ENCODE measurements at places on chromosomes 6 and 20. TPM values are rescaled to one million over a fixed set of nuclear protein-coding genes. Genes with fewer than 3 reads are reported as not detected.
A peak's percentile ranks its signal among the peaks of the same experiment; 100 is the strongest.

DNA sequence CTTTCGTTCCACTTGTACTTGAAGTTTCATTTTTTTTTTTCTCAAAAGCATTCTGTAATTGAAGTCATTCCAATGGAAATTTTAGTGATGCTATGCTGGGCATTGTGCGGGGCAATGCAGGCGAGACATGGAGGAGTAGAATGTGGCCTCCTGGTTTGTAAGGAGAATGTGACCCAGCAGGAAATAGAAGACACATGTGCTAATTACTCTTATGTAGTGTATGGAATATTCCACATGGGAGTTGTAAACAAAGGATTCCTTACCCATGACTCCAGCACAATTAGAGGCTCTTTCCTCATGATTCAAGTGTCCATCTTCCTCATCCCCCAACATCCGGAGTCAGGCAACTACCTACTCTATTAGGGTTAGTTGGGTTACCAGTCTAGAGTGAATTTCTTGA lies 14.9 kb upstream of the RFPL4B start:
- H3K27me3 ChIP-seq = peaks cover 41% of the 10 kb centered on the region
- H3K4me3 ChIP-seq = no peak overlapping the region
- no peak for DNase-seq
- no peak overlapping the region for H3K27ac ChIP-seq
- peaks cover 3% of the 10 kb centered on the region for H3K36me3 ChIP-seq

DNA sequence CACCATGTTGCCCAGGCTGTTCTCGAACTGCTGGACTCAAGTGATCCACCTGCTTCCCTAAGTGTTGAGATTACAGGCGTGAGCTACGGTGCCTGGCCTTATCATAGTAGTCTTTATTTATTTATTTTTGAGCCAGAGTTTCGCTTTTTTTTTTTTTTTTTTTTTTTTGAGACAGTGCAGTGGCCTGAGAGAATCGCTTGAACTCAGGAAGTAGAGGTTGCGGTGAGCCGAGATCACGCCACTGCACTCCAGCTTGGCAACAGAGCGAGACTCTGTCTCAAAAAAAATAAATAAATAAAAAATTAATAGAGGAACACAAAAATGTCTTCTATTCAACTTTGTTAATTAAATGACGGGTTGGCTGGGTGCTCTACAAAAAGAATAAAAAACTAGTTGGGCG lies 12.9 kb downstream of the MAPRE1 start:
- peaks cover 35% of the 10 kb centered on the region for H3K4me1 ChIP-seq
- no peaks in the 10 kb centered on the region for H3K27me3 ChIP-seq
- peak overlapping the region; percentile 69 for H3K4me3 ChIP-seq
- H3K27ac ChIP-seq = peak overlapping the region; percentile 43

DNA sequence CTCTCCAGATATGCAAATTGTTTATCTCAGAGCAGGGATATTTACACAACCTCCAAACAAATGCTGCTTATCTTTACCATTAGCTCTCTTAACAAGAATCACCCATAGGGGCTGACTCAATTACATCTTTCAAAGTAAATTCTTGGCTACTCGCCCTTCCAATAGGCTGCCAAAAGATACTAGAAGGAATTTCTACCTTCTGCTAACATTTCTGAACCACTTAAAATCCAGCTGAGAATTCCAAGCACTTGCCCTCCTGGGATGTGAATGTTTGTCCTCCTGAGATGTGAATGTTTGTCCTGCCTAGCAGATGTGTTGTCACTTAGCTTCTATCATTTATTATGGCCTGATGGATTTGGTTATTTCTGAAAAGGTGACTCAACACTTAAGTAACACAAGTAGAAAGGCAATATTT lies 388.0 kb downstream of the GJA1 start:
- H3K36me3 ChIP-seq = no peaks in the 10 kb centered on the region
- no peak overlapping the region for H3K4me3 ChIP-seq
- H3K27ac ChIP-seq = no peak overlapping the region
- H3K4me1 ChIP-seq = no peaks in the 10 kb centered on the region

DNA sequence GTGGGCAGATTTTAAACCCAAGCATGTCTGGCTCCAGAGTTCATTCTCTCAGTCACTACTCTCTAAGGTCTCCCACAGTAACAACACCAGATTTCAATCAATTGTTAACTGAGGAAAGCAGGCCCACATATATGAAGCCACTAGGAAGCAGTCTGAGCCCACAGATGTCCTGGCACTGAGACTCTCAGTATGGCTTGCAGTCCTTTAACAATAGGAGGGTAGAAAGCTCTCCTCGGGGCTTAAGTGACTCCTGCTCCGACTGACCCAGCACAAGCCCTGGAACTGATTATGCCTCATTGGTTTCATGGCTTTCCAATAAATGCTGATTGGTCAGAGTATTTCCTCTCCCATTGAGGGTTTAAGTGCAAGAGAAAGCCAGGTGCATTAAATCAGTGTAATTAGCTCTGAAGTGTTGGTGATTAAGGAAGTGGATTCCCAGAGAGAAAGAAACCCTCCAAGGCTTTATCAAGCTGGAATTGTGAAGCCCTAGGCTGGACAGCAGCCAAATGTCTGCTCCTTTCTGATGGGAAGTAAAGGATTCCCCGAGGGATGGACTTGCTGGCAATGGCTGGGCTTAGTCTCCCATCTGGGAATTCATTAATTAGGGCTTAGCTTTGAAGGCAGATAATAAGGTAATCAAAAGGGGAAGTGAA lies 76.6 kb upstream of the PROKR2 start:
- no peak for DNase-seq
- H3K27me3 ChIP-seq = peaks cover 38% of the 10 kb centered on the region

Gene SLC26A8
- total RNA-seq = 0.37 TPM

Gene HEY2
- total RNA-seq = 0.23 TPM

DNA sequence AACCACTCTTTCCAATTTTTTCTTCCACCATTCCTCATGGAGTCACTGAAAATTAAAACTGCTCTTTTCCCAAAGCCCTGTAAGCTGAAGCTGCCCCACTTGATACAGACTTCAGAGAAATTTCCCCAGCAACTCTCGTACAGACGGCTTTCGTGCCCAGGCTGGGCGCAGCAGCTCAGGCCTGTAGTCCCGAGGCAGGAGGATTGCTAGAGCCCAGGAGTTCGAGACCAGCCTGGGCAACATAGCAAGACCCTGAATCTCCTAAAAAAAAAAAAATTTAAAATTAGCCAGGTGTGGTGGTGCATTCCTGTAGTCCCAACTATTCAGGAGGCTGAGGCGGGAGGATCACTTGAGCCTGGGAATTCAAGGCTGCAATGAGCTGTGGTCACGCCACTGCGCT lies 6.6 kb downstream of the PPDPF start:
- DNase-seq = no peak
- H3K4me1 ChIP-seq = peaks cover 11% of the 10 kb centered on the region
- H3K27me3 ChIP-seq = no peaks in the 10 kb centered on the region
- no peak overlapping the region for H3K27ac ChIP-seq
- no peak overlapping the region for H3K4me3 ChIP-seq
- no peaks in the 10 kb centered on the region for H3K36me3 ChIP-seq

GRCh38 chr6:91926827-91927226 lies 1340.0 kb upstream of the MAP3K7 start:
- no peaks in the 10 kb centered on the region for H3K27me3 ChIP-seq
- no peaks in the 10 kb centered on the region for H3K4me1 ChIP-seq
- H3K36me3 ChIP-seq = no peaks in the 10 kb centered on the region
- H3K27ac ChIP-seq = no peak overlapping the region
- DNase-seq = no peak

DNA sequence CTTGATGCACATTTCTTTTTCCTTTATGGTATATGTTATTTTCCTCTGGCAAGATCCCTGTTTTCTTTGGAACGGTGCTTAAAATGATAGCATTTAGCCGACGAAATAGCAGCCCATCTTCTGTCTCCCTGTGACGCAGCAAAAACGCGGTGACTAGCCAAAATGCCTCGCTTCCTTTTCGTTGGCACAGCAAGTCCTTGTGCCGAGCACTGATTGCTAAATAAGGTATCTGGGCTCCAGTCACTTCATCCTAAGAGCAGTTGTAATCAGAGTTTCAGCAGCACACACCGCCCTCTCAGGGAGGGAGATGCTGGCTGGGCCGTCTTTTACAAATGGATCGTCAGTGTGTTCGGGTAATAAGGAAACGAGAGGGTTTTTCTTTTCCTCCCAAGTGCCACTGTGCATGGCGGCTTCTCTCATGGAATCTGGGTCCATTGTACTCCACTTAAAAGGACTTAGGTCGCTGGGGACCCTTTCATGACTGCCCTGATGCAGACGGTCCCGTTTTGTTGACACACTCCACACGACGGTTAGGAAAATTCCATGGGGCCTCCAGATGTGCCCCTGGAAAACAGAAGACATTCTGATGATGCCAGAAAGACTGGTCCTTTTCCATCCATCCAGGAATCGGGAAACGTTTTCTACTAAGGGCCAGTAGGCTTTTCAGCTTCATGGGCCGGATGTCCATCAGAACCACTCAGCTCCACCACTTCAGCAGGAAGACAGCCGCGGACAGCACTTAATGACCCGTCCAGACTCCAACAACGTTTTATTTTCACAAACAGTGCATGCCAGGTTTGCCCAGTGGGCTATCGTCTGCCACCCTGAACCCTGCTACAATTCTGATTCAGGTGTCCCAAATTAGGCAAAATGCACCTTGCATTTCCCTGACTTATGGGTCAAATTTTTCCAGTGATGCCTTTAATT lies 185.5 kb downstream of the CDH4 start:
- DNase-seq = no peak
- no peaks in the 10 kb centered on the region for H3K4me1 ChIP-seq
- peaks cover 24% of the 10 kb centered on the region for H3K27me3 ChIP-seq
- H3K27ac ChIP-seq = no peak overlapping the region

GRCh38 chr20:19478320-19478895 lies 266.0 kb downstream of the SLC24A3 start:
- H3K27me3 ChIP-seq = no peaks in the 10 kb centered on the region
- H3K4me1 ChIP-seq = no peaks in the 10 kb centered on the region
- no peaks in the 10 kb centered on the region for H3K36me3 ChIP-seq
- H3K27ac ChIP-seq = no peak overlapping the region

DNA sequence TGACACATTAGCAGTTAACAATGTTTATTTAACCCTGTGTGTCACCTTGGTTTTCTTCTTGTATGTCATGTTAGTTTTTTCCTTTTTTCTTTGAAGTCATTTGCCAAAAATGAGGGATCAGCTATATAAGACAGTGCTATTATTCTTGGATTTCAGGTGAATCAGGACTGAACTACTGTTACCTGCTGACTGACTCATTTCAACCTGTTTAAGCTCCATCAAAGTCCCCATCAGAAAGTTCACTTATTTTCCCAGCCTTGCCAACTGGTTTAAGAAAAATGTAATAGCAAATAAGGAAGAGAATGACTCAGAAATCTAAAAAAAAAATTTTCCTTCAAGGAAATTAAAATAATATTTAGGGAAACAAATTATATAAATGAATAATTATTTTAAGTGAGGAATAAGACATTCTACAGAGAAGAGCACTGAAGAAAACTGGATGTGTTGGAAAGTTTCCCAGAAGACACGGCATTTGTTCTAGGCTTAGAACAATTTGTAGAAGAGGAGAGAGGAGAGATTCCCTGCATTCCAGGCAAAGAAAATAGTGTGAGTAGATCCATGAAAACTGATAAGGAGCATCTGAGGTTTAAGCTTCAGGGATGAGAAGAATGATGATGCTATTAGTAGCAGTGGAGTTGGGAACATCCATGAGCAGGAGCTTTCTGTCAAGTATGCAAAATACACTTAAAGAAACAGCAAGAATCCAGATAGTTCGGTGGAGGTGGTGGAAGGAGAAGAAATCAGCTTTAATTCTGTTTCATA lies 84.9 kb upstream of the SIM1 start:
- no peak overlapping the region for H3K4me3 ChIP-seq
- no peaks in the 10 kb centered on the region for H3K27me3 ChIP-seq
- DNase-seq = no peak
- H3K4me1 ChIP-seq = peaks cover 3% of the 10 kb centered on the region

- no peaks in the 10 kb centered on the region for H3K4me1 ChIP-seq
- H3K36me3 ChIP-seq = no peaks in the 10 kb centered on the region
- no peak overlapping the region for H3K4me3 ChIP-seq
Observed at GRCh38 chr6:110325197-110325596, 33.0 kb downstream of the METTL24 start.

- no peak overlapping the region for H3K4me3 ChIP-seq
- H3K27ac ChIP-seq = no peak overlapping the region
- no peaks in the 10 kb centered on the region for H3K4me1 ChIP-seq
- no peaks in the 10 kb centered on the region for H3K27me3 ChIP-seq
- no peaks in the 10 kb centered on the region for H3K36me3 ChIP-seq
Observed at GRCh38 chr20:6857927-6858326, 90.4 kb downstream of the BMP2 start.

DNA sequence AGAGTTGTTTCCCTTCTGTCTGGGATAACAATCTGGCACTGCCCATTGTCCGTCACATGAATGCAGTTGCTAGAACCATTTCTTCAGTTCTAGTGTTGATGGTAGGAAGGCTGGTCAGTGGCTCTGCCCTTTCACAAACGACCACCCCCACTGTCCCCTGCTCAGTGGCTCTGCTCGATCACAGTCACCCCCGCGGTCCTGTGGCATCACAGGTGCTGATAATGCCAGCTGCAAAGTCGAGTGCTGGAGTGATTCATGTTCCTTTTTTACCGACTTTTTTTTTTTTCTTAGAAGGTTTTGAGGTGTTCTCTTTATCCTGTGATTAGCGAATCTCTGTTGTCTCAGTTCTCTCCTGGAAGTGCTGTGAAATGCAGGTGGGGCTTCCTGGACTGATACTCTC lies 22.8 kb downstream of the FAM120B start:
- H3K27me3 ChIP-seq = no peaks in the 10 kb centered on the region
- no peak overlapping the region for H3K4me3 ChIP-seq
- DNase-seq = no peak
- peaks cover 10% of the 10 kb centered on the region for H3K36me3 ChIP-seq
- H3K27ac ChIP-seq = peak overlapping the region; percentile 9
- peaks cover 17% of the 10 kb centered on the region for H3K4me1 ChIP-seq

Gene VPS52
- 66.5 TPM for total RNA-seq

Gene C20orf144
- total RNA-seq = 0.13 TPM

Gene DLL1
- total RNA-seq = 2.7 TPM

DNA sequence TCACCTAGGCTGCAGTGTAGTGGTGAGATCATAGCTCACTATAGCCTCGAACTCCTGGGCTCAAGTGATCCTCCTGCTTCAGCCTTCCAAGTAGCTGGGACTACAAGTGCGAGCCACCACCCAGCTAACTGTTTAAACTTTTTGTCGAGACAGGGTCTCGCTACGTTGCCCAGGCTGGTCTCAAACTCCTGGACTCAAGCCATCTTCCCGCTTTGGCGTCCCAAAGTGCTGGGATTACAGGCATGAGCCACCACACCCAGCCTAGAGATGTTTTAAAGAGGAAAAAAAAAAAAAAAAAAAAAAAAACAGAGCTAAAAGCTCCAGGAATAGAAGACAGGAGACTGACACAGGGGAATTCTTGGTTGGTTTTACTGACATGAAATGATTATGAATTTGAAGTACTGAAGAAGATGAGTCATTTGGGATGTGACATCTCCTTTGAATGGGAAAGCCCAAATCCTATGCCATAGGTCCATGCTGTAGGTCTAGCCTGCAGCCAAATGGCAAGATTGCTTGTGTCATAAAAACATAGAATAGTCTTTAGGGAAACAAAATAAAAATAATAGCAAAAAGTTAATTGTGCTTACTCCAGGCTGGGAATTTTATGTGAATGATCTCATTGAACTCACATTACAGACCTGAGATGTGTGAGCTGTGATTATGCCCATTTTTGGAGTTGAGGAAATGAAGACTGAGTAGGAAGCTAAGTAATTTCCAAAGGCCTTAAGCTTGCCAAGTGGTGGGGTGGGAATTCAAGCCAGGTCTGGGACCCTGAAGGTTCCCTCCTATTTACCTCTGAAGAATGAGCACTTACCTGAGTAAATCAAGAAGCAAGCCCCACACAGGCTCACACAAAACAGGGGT lies 24.3 kb upstream of the NHSL1 start:
- H3K27ac ChIP-seq = no peak overlapping the region
- H3K36me3 ChIP-seq = peaks cover 4% of the 10 kb centered on the region
- peaks cover 41% of the 10 kb centered on the region for H3K27me3 ChIP-seq
- DNase-seq = no peak
- peaks cover 9% of the 10 kb centered on the region for H3K4me1 ChIP-seq

Gene HLA-DMB
- 23.3 TPM for total RNA-seq
